ENCODE measurements at places on chromosomes 12 and 14. TPM values are rescaled to one million over a fixed set of nuclear protein-coding genes. Genes with fewer than 3 reads are reported as not detected.

- H3K36me3 ChIP-seq, result no peaks in the 10 kb centered on the region
- no peak overlapping the region for H3K27ac ChIP-seq
- H3K4me1 ChIP-seq, result no peaks in the 10 kb centered on the region
Measured at GRCh38 chr14:67859169-67859749, 39.7 kb downstream of the RAD51B start.

DNA sequence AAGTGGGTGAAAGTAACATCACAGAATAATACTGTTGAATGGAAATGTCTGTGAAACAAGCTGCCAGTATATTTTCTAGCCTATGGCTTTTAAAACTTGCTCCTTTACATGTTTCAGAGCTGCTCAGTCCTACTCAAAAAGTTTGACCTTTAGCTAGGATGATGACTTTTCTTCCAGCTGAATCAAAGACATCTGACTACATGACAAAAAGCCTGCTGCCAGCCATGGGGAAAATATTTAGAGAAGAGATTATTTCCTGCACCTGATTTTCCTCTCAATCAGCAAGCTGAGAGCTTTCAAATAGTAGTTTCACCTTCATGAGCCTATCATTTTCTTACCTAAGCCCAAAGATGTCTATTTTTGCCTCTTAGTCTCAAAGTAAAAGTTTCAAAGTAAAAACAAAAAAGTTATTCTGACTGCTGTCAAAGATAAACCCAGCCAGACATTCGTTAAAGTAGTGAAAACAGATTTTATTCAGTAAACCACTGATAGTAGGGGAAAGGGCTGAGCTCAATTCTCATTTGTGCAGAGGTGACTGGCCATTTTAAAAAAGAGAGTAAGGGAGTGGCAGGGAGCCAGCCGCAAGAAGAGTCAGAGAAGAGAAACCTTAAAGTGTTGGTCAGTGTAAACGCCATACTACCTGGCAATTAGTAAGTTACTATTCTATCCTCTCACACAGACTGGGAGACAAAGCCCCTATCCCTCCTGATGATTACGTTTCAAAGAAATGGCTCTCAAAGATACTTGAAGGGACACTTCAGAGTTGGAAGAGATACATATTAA lies 2.2 kb downstream of the ATP6V1D start:
- H3K4me3 ChIP-seq, result peak overlapping the region; percentile 78
- DNase-seq, result no peak
- H3K4me1 ChIP-seq, result peaks cover 41% of the 10 kb centered on the region
- H3K27me3 ChIP-seq, result no peaks in the 10 kb centered on the region
- peaks cover 10% of the 10 kb centered on the region for H3K36me3 ChIP-seq
- H3K27ac ChIP-seq, result no peak overlapping the region

Gene PTCSC3
- not detected for total RNA-seq

Gene CLEC1A
- not detected for total RNA-seq

Data from Karpas-422 (cell line).